ENCODE measurements at places on chromosomes 12 and 14.
A peak's percentile ranks its signal among the peaks of the same experiment; 100 is the strongest.

DNA sequence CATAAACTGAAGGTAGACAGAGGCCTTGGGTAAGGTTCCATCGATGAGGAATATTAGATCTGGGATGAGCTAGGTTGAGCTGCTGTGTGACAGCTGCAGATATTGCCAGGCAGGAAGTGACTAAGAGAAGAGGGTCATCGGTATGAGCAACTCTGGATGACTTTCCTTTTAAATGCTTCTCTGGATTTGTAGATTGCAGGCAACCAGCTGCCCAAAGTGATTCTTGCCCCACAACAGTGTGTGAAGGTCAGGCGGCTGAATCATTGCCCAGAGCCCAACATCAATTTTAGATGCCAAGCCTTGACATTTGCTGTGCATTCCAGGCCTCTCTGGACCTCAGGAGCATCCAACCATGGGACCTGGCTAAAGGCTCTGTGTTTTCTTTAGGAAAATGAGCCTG lies 255.9 kb downstream of the DPF3 start:
- no peak for DNase-seq

- DNase-seq = no peak
These were observed 34.3 kb upstream of the GAS2L3 start for GRCh38 chr12:100539202-100539601.

GRCh38 chr12:15858353-15858752 lies 23.8 kb upstream of the STRAP start:
- DNase-seq = no peak

GRCh38 chr12:57248934-57249742 lies 1.8 kb downstream of the STAC3 start:
- DNase-seq = peak; percentile 36

DNA sequence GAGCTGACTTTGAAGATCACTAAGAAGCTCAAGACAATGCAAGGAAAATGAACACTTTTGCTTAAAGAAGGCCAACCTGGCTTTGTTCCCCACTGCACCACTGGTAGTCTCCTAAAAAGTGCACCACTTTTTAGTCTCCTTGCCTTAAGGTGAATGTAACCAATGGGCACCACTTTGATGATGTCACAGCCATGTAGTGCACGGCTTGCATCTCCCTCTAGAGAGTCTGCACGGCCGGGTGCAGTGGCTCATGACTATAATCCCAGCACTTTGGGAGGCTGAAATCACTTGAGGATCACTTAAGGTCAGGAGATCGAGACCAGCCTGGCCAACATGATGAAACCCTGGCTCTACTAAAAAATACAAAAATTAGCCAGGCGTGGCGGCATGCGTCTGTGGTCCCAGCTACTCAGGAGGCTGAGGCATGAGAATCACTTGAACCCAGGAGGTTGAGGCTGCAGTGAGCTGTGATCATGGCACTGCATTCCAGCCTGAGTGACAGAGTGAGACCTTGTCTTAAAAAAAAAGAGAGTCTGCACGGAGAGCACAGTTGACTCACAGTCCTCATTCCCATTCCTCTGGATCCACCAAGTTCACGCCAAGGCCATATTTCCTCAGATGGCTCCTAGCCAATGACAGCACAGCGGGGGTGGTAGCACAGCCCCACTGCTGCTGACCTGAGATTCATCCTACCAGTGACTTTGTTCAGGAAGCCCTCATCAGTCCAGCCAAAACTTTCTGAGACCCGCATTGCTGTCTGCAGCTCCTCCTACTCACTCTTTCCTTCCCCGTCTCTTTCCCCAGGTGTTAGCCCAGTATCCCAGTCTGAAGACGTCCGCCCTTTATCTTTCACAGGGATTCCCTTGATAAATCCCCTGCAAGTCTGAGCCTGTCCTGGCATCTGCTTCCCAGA lies 16.5 kb upstream of the IFT81 start:
- no peak for DNase-seq

DNA sequence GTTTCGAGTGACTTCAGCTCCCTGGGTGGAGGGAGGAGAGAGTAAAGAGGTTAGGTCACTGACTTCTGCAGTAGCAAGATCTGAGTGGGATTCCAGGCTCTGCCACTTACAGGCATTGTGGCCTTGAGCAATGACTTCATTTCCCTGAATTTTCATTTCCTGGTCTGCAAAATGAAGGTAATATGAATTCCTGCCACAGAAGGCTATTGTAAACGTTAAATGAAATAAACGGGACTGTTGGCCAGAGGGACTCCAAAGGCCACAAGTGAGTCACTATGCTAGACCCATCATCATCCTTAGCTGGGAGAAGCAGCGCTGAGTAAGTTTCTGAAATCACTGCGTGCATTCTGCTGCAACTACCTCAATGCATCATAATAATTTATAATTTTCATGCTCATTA lies 807.8 kb downstream of the AACS start:
- DNase-seq = no peak

DNA sequence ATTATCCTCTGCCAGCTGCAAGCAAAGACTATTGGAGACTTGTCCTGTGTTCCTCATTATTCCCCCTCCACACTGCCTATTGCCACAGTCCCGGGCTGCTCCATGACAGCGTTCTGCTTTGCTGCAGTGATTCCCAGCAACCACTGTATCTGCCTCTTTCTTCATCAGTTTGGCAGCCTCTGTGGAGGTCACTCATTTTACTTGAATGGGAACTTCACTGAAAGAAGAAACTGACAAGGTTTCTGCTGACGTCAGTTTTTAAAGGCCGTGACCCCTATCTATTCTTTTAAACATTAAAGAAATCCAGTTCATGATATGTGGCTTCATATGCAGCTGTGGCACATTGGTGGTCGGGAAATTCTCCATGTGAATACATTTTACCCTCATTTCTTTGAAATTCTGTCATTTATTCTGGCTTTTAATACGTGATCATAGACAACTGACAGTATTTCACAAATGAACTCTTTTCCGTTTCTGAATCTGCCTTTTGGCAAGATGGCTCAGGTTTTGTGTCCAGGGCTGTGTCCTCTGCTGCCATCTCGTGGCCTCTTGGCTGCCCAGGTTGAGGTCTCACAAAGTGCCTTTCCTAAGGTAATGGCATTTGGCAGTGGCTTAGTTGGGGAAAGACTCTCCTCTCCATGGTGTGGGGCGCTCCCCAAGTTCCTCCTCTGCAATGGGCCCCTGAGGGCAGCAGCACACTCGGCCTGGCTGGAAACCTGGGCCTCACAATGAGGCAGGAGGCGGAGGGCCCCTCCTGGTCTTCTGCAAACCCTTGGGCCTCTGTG lies 5.8 kb downstream of the TMEM253 start:
- DNase-seq = peak; percentile 84

GRCh38 chr12:77785211-77785610 lies 45.5 kb upstream of the NAV3 start:
- DNase-seq = no peak
